Breast epithelium (tissue), 4 donors: ENCODE measurements at places on chromosomes 7 and 10. TPM values are rescaled to one million over a fixed set of nuclear protein-coding genes. Genes with fewer than 3 reads are reported as not detected.

DNA sequence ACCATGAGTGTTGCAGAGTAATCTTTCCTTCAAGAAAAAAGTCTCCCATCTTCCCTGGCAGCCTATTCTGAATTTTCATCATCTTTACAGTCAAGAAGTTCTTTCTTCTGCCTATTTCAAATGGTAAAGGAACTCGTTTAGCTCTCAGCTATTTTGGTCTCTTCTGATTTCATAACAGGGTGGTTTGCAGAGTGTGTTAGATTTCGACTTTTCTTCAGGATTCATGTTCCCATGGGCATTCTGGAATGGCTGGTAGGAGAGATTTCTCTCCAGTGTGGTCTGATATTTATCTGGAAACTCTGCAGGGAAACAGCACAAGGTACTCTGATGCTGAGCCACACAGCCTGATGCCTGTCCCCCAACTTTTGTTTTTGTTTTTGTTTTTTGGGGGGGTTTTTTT is 111.1 kb upstream of the FAM171A1 start:
- H3K4me1 ChIP-seq: no peaks in the 10 kb centered on the region
- no peaks in the 10 kb centered on the region for H3K36me3 ChIP-seq
- no peak overlapping the region for H3K27ac ChIP-seq
- no peaks in the 10 kb centered on the region for H3K27me3 ChIP-seq

GRCh38 chr10:36730316-36730715 is 395.1 kb upstream of the ANKRD30A start:
- no peak overlapping the region for H3K27ac ChIP-seq
- no peaks in the 10 kb centered on the region for H3K27me3 ChIP-seq
- no peaks in the 10 kb centered on the region for H3K36me3 ChIP-seq
- no peaks in the 10 kb centered on the region for H3K4me1 ChIP-seq
- no peak overlapping the region for H3K4me3 ChIP-seq

MRLN gene
- not detected for total RNA-seq

DNA sequence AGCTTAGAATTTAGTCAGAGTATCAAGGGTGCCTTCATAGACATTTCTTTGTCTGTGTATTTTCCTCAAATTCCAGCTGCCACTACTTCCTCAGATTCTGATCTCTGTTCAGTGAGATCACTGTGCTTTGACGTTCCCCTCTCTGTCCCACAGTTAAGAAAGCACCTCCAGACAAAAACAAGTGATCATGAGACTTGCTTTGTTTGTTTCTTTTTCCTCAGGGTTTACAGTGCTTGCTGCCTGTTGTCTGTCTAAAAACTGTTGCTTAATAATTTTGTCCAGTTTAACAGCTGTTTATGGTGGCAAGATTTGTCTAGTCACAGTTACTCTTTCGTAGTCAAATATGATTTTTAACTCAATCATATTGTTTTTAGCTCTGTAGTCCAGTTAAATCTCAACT is 29.1 kb downstream of the TRUB1 start:
- H3K36me3 ChIP-seq: no peaks in the 10 kb centered on the region
- DNase-seq: no peak
- no peaks in the 10 kb centered on the region for H3K4me1 ChIP-seq
- H3K27me3 ChIP-seq: no peaks in the 10 kb centered on the region

- H3K27ac ChIP-seq: no peak overlapping the region
- no peaks in the 10 kb centered on the region for H3K27me3 ChIP-seq
Observed at GRCh38 chr7:70301673-70302185, 703.5 kb downstream of the AUTS2 start.

DNA sequence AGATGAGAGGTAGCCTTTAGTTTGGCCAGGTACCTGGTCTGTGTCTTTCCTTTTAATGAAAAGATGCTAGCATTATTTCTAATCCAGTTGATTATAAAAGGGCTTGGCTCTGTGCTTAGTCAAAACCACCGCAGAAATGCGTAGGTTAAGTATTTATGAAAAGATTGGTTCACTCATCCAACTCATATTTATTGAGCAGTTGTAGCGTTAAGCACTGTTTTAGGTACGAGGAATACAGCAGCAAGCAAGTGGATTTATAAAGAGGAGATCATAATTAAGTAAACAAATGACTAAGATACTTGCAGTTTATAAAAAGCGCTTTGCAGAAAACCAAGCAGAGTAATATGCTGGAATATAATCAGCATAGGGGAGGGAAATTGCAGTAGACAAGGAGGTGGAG is 129.8 kb downstream of the PPP1R17 start:
- H3K4me3 ChIP-seq: no peak overlapping the region
- H3K27me3 ChIP-seq: no peaks in the 10 kb centered on the region
- H3K36me3 ChIP-seq: no peaks in the 10 kb centered on the region
- H3K27ac ChIP-seq: no peak overlapping the region
- no peak for DNase-seq

DNA sequence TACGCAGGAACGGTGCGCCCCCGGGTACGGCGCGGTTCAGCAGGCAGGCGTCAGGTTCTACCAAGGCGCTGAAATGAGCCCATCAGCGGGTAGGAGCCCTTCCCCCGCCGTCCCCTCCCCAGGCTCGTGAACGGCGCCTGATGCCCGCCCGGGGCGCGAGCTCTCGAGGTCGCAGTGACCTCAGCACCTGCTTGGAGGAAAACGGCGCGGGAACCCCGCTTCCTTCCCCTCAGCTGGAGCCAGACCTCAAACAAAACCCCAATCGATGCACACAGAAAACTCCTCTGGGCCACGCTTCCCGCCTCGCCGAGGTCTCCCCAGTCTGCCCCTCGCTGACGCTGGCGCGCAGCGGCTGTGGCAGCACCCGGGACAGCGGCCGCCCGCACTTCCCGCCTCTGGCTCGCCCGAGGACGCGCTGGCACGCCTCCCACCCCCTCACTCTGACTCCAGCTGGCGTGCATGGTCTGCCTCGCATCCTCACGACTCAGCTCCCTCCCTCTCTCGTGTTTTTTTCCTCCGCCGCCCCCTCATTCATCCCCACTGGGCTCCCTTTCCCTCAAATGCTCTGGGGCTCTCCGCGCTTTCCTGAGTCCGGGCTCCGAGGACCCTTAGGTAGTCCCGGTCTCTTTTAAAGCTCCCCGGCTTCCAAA is 514 bp upstream of the GAD2 start:
- no peak overlapping the region for H3K27ac ChIP-seq
- peaks cover 13% of the 10 kb centered on the region for H3K4me1 ChIP-seq
- H3K36me3 ChIP-seq: no peaks in the 10 kb centered on the region
- DNase-seq: no peak
- peak overlapping the region; percentile 4 for H3K4me3 ChIP-seq

GRM3 gene
- total RNA-seq: not detected

- no peak overlapping the region for H3K27ac ChIP-seq
- no peaks in the 10 kb centered on the region for H3K27me3 ChIP-seq
- no peak overlapping the region for H3K4me3 ChIP-seq
- DNase-seq: no peak
- no peaks in the 10 kb centered on the region for H3K36me3 ChIP-seq
Observed at GRCh38 chr10:127283576-127283975, 87.2 kb upstream of the INSYN2A start.

PAX4 gene
- not detected for total RNA-seq
